HT-29 (cell line): ENCODE measurements at places on chromosomes 12 and 14.

- peak; percentile 41 for DNase-seq
These were observed 810 bp downstream of the MARCHF9 start for GRCh38 chr12:57755454-57756372.

DNA sequence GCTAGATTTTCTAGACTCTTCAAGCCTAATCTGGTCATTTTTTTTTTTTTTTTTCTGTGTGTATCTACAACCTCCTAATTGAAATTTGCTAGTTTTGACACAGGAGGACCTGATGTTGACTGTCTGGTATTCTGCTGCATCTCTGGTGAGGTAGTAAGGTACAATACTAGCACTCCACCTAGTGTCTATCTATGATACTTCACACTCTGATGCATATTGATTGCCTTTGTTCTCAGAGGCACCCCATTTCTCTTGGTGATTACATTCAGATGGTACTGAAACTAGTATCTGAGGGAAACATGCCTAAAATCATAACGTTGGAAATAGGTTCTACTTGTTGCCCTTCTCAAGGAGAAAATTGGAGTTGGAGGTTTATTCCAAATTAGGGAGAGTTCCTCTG is 930.5 kb upstream of the NOVA1 start:
- peak; percentile 35 for DNase-seq

DNA sequence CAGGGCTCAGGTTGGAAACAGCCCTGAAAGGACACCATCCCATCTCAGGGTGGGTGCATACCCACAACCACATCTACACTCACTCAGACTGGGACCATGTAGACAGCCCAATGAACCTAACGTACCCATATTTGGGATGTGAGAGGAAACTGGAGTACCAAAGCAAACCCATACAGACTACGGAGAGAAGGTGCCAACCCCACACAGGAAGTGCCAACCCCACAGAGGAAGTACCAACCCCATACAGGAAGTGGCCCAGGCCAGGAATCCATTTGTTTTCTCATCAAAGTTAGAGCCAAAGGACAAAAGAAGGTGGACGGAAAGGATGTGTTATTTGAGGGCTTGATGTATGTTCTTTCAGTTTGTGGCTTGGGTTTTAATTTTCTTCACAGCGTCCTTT is 19.5 kb upstream of the SPIC start:
- DNase-seq: no peak

- DNase-seq: no peak
These were observed 36.0 kb downstream of the MAP3K9 start for GRCh38 chr14:70773182-70773862.

GRCh38 chr14:69181491-69181890 is 9.8 kb upstream of the EXD2 start:
- DNase-seq: no peak

GRCh38 chr12:40980427-40980961 is 207.6 kb upstream of the PDZRN4 start:
- no peak for DNase-seq

DNA sequence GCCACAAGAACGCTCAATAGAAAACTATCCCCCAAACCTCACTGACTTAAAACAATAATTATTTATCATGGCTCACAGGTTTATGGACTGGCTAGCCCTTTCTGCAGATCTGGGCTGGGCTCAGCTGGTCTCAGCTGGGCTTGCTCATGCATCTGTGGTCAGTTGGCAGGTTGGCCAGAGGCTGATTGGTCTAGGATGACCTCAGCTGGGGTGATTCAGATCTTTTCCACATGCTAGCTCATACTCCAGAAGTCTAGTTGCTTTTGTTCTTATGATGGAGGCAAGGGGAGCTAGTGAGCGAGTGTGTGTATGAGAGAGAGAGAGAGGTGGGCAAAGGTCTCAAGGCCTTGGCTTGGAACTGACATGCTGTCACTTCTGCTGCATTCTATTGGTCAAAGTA is 181.2 kb upstream of the NRXN3 start:
- no peak for DNase-seq

GRCh38 chr12:54941659-54942058 is 42.9 kb downstream of the TESPA1 start:
- DNase-seq: no peak

GRCh38 chr14:97456958-97457357 is 659.8 kb downstream of the VRK1 start:
- DNase-seq: peak; percentile 5

DNA sequence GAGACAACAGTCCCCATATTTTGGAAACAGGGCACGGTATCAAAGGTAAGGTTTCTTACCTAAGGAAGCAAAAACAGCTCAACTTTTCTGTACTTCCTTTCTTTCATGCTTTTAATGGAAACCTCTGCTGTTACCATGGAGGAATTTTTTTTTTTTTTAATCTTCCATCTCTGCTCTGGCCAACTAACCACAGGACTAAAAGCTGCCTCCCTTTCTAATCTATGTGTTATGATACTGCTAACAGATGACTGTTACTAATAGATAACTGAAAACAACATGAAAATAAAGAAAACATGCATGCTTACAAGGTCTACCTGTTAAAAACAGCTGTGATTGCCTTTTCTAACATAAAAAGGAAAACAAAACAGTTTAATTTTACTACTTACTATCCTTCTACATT is 168.4 kb downstream of the SOX5 start:
- no peak for DNase-seq

DNA sequence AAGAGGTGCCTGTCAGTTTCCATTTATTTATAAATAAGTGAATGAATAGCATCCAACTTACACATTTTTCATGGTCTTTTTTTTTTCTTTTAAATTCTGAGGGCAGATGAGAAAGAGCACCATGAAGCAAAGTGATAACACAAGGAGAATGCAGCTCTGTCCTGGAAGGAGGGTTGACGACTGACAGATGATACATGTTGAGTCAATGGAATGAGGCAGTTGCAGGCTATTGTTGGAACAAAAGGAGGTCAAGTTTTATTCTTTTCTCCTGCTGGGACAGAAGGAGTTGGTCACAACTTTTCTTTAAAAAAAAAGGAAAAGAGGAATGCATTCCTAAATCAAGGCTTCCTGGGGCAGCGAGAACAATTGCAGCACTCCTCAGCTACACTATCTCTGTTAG is 119.9 kb upstream of the PLEKHG7 start:
- DNase-seq: no peak

DNA sequence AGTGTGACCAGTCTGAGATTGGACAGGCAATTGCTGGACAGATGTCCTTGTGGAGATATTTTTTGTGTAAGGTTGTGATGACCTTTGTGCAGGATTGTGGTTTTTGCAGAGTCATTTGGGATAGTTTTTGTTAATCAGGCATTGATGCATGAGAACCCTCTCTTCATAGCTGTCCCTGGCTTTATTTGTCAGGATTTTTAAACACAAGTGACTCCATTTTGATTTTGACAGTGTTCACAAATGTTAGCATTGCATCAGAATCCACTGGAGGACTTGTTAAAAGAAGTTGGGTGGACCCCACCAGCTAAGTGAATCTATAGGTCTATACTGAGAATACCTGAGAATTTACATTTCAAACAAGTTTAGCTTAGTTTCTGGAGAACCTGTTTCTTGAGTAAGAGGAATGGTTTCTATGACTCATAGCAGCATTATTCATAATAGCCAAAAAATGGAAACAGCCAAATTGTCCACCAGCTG is 11.8 kb downstream of the FNTB start:
- no peak for DNase-seq

DNA sequence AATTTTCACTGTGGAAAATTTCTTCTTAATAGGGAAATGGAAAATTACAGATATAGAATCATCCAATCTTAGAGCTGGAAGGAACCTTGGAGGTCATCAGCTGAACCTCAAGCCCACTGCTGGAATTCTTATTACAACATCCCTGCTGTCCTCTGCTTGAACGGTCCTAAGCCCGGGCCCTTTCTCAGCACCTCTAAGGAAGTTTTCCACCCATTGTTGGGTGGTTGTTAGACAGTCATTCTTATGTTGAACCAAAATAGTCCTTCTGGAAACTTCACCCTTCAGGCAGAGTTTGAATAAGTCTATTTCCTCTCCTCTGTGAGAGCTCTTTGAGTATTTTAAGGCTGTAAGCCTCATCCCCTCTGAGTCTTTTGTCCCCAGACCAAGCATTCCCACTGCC is 70.7 kb downstream of the ZFP36L1 start:
- no peak for DNase-seq

DNA sequence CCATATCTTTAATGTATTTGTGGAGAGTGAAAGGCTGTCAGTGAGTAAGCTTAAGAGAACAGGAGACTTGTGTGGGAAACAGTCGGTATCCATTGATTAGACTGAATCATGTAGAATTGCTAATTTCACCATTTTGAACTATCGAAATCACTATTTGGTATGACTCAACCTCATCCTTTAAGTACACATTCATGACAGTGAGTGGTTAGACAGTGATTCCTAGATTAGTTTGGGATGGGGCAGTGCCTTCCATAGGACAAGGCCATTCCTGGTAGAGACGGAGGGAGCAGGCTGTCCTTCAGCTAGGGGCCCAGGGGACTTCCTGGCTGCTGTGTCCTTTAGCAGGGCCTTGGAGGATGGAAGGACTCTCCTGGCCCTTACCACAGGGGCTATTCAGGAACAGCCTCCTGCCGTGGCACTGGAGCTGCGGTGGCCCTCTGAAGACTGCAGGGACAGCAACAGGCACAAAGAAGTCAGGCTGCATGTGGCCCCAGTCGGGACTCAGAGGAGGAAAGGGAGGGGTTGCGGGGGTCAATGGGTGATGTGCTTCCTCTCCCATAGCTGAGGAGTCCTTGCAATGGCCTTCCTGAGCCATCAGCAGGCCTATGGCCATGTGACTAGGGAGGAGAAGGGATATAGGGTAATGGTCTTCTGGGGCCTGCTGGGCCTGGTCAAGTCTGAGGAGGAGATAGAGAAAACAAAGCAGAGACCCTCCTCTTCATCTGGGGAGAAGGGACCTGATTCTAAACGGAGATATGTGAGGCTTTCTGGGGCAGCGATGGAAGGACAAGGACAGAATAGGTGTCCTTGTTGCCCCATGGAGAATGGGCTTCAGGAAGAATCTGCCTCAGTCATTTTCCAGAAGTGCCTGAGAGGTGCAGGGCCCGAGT is 11.2 kb downstream of the SERPINA1 start:
- no peak for DNase-seq

DNA sequence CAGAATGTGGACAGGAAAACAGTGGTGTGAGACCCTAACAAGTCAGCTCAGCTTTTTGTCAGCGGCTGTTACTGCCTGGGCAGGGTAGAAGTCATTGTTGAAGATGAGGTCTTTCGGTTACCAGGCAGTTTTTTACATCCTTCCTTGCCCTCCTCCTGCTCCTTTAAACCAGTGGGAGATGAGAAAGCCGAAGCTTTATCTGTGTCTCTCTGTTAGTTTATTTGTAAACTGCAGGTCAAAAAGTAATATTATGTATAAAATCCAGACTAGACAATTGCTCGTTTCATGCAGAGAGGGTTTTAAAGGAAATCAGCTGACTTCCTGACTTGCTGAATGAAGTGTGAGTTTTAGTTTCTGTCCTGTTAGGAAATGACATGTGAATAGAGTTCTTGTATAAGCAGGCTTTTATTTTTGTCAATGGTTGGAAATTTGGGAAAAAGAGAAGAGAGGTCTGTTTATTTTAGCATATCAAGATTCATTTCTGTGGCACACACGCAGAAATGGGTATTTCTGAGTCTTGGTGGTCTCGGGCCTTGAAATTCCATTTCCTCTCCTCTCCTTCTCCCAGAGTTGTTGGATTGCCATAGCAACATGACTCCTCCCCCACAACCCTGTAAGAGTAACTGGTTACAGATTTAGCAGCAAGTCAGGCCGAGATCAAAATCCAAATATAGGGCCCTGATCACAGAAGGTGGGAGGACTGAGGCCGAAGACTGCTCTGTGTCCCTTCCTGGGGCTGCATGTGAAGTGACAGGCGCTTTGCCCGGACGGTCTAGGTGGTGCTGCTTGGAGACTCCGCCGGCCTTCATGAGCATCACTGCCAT is 60.8 kb downstream of the SAMD4A start:
- DNase-seq: no peak

DNA sequence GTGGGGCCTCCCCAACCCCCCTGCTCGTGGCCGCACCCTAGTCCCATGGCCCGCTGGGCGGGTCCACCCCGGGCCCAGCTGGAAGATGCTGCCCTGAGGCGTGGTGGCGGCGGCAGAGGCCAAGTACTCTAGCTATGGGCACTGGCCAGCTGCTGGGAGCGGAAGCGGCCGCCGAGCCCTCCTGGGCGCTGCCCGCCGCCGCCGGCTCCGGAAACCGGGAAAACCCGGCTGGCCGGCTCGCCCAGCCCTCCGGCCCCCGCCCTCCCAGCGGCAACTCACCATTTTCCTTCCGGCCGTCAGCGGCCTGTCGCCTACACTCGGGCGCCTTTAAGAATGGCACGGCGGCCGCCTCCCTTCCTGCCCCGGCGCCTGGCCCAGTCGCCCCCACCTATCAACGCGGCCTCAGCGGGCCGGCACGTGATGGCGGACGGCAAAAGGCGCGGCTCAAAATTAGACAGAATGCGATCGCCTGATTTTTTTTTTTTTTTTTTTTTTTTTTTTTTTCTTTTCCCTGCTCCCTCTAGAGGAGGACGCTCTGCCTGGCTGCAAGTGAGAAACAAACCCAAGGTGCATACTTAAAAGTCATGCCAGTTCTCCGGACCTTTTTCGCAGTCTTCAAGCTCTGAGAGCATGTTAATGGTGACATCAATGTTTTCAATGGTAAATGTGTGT is at the start of gene GMFB:
TSS of gene GMFB (minus strand) at position 335 of the 672 bp plus-strand sequence. CDS start at position 282, 53 bp downstream.
- DNase-seq: peak; percentile 78

GRCh38 chr14:55739967-55740648 is 160.1 kb downstream of the KTN1 start:
- no peak for DNase-seq

GRCh38 chr12:80858356-80858755 is 79.4 kb downstream of the LIN7A start:
- DNase-seq: no peak

DNA sequence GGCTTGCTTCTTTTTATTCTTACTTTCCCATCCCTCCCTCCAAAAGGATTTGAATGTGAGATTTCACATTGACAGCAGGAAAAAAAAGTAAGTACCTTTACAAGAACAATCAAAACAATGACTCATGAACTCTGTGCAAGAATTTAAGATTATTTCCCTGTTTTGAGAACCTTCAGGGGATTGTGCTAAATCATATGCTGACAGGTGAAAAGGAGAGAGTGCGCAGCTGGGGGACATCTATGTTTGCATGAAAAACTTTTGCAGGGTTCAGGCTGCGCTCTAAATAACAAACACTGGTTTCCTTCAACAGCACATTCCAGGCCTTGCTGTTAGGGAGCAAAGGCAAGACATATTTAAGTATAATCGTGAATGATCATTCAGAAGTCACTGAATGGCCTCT is 27.3 kb downstream of the RERG start:
- no peak for DNase-seq

GRCh38 chr12:107335802-107336570 is 242.6 kb upstream of the CRY1 start:
- no peak for DNase-seq
